ENCODE measurements at places on chromosomes 7 and 10.

DNA sequence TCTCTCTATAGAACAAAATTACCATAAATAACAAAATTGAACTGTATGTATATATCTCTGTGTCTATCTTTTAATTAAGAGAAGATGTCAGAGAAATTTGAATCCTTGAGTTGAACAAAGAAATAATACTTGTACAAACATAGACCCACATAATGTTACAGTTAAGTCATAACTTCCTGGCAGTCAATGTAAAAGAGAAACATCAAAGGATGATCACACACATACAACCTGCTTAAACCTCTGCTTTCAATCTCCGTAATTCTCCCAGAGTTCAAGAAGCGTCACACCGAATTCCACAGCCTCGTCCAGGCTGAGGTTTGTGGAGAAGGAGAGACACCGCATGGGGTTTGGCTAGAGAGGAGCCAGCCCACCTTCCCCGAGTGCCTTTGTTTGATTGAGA, 40.1 kb upstream of the LRRC4 start:
- no peak for DNase-seq

- no peak for DNase-seq
Observed at GRCh38 chr10:49613882-49614241, at the start of gene CHAT. CHAT (plus strand) TSS chr10:49614037; CDS start chr10:49614190, 153 bp downstream.

GRCh38 chr10:97090035-97090434, 95.7 kb downstream of the SLIT1 start:
- DNase-seq = no peak

DNA sequence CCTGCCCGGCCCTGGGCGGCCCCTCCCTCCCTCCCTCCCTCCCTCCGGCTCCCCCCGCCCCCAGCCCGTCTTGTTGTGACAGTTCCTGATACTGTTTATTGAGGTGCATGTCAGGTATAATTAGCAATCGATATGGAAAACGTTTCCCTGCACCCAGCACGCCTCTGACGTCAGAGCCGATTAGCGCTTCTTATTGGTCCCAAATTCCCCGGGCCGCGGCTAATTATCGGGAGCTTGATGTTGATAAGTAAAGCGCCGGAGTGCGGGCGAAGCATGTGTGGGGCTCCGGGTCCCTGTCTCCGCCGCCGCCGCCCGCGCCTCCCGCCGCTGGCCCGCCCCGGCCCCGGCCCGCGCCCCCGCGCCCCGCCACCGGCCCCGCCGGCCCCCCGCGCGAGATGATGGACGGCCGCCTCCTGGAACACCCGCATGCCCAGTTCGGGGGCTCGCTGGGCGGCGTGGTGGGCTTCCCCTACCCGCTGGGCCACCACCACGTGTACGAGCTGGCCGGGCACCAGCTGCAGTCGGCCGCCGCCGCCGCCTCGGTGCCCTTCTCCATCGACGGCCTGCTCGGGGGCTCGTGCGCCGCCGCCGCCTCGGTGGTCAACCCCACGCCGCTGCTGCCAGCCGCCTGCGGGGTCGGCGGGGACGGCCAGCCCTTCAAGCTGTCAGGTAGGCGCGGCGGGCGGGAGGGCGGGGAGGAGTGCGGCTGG, at the start of gene UNCX:
UNCX (plus strand) TSS at position 250 of the 710 bp plus-strand sequence; CDS start at position 396, 146 bp downstream.
- no peak for DNase-seq

DNA sequence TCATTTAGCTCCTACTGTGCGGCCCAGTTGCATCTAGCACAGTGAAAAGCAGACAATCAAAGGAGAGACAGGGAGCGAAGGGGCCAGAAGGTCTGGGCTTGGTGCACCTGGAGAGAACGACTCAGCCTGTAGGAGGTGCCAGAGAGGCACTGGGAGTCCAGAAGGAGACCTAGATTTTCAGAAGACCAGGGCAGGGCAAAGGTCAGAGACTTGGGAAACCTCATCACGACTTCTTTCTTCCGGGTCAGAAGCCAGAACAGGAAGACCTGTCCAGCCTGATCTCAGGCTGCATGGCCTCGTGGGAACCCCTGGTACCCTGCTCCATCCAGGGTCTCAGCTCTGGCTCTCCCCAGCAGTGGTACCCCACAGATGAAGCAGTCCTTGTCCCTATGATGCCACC, 5.2 kb downstream of the AGAP3 start:
- DNase-seq = no peak

GRCh38 chr10:48577158-48577557, 27.7 kb downstream of the ARHGAP22 start:
- no peak for DNase-seq

DNA sequence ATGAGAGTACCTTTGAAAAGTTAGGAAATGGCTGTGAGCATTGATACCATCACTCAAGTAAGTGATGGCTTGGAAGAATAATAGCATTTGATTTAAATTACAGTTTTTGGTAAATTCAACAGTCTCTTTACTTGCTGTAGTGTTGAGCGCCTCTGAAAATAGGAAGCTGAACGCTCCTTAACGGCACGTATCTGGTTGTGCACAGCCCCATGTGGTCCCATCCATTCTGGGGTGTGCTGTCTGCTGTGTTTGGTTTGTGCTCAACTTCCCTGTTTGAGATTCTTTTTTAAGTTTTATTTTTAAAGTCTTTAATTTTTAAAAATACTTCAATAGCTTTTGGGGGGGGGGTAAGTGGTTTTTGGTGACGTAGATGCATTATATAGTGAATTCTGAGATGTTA, 51.5 kb downstream of the DNAJB6 start:
- DNase-seq = no peak

GRCh38 chr10:74824184-74824899, 2.1 kb upstream of the KAT6B start:
- no peak for DNase-seq

DNA sequence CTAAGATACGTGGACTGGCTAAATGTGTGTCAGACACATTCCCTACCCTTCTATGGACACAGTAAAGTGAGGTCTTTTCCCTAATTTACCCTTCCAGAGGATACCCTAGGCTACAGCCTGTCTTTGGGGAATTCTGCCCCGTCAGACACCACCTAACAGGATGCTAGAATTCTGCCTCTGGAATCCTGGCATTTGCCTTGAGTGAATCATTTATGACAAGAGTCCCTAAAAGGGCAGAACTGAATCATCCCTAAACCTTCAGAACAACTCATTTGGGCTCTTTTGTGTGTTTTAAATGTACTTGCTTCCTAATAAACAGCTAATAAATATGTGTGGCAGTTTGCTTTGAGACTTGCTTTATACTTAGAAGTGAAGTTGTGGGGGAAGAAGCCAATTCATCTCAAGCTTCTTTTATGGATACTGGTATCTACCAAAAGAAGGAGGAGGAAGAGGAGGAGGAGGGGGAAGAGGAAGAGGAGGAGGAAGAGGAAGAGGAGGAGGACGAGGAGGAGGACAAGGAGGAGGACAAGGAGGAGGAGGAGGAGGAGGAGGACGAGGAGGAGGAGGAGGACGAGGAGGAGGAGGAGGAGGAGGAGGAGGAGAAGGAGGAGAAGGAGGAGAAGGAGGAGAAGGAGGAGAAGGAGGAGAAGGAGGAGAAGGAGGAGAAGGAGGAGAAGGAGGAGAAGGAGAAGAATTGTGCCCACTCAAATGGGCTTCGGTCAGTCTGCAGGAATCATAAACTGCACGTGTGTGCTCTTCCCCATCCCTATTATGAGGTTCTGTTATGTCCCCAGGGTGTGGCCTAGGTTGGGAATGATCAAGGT, 27.1 kb downstream of the PARP12 start:
- DNase-seq = no peak

- no peak for DNase-seq
Observed at GRCh38 chr10:43399320-43400310, 9.4 kb downstream of the HNRNPF start.

- DNase-seq = no peak
Observed at GRCh38 chr10:10818082-10818481, 199.6 kb upstream of the CELF2 start.

GRCh38 chr10:48363617-48364355, 57.3 kb downstream of the MAPK8 start:
- DNase-seq = peak; percentile 23

DNA sequence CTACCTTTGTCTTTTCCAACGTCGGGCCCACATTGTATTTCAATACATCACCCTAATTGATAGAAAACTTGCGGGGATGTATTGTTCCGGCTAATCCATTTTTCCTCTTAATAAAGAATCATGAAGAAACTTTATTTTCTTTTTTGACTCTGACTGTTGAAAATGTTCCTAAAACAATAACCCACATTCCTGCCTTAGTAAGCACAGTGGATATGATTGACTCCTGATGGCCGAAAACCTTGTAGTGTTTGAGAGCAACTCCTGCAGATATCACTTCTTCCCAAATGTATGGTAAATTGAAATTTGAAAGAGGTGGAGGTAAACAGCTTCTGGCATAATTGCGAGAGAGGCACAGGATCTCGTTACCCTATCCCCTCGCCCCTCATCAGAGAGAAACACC, 65.7 kb downstream of the BICC1 start:
- DNase-seq = no peak

DNA sequence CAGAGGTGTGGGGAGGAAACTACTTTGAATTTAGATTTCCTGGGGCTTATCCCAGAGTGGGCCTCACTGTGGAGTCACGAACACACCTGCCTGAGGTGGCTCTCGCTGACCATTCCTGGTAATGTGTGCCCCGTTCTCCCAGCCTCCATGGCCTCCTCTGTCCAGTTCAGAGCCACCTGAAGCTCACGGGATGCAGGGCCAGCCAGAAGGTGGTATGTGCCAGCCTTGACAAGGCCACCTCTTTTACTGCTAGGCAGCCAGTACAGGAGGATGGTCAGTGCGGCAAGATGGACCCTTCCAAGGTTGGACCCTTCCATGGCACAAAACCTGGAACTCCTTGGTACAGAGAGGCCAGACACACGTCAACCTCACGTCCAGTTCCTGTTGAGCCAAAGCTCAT, 210.3 kb downstream of the DNAJB6 start:
- DNase-seq = no peak
